ENCODE measurements at places on chromosomes 4 and X.
A peak's percentile ranks its signal among the peaks of the same experiment; 100 is the strongest.

DNA sequence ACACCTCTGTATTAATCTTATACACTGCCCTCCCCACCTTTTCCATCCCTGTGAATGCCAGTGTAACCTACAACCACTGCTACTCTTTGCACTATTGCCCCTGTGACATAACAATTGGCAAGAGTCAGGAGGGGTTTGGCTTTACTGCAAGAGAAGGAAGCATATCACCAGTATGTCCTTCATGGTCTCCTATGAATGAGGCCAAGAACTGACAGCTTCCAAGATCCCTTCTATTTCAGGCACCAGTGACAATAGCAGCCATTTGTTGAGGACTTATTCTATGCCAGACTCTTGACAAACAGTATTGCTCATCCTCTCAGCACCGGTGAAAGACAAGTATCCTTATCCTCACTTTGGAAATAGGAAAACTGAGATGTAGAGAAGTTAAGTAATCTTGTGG is 363.9 kb downstream of the MID1IP1 start:
- DNase-seq, result no peak

DNA sequence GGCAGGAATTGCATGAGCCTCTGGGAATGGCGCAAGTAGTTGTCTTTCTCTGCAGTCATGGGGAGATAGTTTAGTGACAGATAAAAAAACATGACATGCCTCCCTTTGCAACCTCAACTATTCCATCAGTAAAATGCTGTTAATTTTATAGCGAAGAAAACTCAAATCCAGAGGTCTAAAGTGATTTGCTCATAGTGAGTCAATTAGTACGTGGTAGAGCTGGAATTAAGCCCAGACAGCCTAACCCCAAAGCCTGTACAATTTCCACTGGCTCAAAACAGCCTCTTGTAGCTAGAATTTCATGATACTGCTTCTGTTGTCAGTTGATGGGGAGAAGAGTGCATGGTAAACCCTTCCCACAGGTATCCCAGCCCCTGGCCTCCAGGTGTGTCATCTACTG is 81.3 kb upstream of the TRPC5 start:
- no peak for DNase-seq

GRCh38 chrX:40483502-40483901 is 97.3 kb upstream of the ATP6AP2 start:
- no peak for DNase-seq

DNA sequence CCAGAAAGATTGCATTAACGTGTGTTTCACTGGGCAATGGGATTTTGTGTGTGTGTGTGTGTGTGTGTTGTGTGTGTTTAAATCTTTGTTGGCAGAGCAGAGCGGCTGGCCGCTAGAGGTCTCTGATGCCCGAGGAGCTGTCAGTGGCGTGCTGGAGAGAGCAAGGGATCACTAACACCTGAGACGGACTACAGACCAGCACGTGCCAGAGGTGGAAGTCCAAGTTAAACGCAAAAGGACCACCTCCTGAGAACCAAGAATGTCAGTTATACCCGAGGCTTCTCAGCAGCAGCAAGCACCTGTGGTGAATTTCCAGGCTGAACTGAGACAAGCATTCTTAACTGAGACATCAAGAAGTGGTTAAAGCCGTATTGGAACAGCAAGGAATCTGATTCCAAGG is 9.0 kb upstream of the SLC25A14 start:
- peak; percentile 21 for DNase-seq

- no peak for DNase-seq
Observed at GRCh38 chr4:109701566-109702410, 1.5 kb downstream of the CASP6 start.

- no peak for DNase-seq
Observed at GRCh38 chrX:131942034-131942433, 81.1 kb upstream of the STK26 start.

Measured in NCI-H1105 (cell line).